ENCODE measurements at places on chromosomes 2 and 18.
A peak's percentile ranks its signal among the peaks of the same experiment; 100 is the strongest.

DNA sequence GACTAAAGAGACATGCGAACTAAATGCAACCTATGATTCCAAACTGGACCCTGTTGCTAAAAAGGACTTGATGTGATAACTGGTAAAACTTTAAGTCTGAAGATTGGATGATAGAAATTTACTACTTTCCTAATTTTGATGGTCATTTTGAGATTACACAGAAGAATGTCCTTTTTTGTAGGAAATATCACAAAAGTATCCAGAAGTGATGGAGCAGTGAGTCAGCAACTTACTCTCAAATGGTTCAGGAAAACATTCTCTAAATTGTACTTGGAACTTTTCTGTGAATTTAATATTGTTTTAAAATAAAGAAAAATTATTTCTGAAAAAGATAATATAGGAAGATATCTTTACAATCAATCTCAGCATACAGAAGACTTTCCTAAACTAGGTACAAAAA lies 19.9 kb downstream of the MBOAT2 start:
- no peak for DNase-seq

DNA sequence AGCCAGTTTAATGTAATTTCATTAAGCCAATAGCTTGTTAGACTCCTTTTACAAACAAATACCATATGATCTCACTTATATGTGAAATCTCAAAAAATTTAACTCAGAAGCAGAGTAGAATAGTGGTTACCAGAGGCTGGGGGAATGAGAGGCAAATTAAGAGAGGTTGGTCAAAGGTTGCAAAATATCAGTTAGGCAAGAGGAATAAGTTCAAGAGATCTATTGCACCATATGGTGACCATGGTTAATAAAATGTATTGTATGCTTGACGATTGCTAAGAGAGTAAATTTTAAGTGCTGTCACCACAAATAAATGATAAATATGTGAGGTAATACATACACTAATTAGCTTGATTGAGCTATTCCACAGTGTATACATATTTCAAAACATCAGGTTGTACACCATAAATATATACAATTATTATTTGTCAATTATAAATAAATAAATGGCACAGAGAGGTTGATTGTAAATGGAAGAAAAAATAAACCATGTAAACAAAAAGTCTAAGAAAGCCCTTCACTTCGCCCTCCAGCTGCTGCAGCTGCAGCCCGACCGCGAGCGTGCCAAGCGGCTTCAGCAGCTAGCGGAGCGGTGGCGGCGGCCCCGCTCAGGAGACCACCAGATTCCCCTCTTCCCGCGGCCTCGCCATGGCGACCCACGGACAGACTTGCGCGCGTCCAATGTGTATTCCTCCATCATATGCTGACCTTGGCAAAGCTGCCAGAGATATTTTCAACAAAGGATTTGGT lies 23.0 kb upstream of the ACTR2 start:
- peak; percentile 60 for DNase-seq

DNA sequence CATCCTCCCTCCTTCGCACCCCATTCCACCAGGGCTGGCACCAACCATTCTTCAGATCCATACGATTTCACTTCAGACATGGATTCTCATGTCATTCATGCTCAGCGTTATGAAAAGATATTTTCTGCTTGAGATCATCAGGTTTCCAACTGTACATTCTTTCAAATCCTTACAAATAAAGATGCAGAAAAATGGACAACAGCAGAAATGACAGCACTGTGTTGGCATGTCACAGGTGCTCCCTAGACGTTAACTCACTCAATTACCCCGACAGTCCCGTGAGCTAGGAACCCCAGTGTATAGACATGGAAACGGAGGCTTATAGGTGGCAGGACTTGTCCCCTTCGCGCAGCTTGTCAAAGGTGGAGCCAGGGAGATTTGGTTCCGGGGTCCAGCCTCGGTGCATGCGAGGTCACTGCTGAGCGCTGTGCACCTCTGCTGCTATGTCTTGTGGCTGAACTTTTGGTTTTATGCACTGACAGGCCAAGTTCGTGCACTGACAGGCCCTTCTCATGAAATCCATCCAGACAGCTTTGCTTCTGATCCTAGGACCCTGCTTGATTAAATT lies 17.7 kb downstream of the FHL2 start:
- no peak for DNase-seq

GRCh38 chr2:9627310-9627709 lies 3.5 kb downstream of the YWHAQ start:
- DNase-seq: peak; percentile 49

DNA sequence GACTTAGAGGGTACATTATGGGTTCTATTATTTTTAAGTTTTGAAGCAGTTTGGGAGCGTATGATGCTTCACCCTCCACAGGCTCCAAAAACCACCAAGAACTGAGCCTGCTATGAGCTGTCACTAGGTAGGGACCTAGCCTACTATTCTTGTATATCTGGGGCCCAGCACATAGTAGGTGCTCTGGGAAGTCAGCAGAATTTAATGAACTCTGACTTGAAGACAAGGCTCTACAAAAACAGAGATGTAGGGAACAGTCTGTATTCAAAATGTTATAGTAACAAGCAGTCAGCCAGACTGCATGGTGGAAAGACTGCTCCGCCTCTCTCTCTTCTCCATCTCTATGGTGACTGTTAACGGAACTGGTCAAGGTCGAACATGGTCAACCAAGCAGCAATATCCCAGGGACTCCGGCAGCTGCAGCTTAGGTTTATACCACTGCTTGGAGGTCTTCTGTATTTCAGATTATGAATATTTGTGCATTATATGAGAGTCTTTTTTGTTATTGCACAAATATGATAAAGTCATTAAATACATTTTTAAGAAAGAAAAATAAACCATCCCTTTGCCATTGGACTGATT lies 22.2 kb upstream of the YWHAQ start:
- DNase-seq: no peak

GRCh38 chr2:88210132-88211002 lies 40.2 kb downstream of the THNSL2 start:
- no peak for DNase-seq

- DNase-seq: no peak
Measured at GRCh38 chr2:222399038-222399783, 25.1 kb upstream of the SGPP2 start.

- DNase-seq: no peak
Measured at GRCh38 chr18:251572-251971, 16.3 kb downstream of the THOC1 start.

GRCh38 chr2:219171231-219171651 lies 1.4 kb upstream of the SLC23A3 start:
- peak; percentile 39 for DNase-seq

DNA sequence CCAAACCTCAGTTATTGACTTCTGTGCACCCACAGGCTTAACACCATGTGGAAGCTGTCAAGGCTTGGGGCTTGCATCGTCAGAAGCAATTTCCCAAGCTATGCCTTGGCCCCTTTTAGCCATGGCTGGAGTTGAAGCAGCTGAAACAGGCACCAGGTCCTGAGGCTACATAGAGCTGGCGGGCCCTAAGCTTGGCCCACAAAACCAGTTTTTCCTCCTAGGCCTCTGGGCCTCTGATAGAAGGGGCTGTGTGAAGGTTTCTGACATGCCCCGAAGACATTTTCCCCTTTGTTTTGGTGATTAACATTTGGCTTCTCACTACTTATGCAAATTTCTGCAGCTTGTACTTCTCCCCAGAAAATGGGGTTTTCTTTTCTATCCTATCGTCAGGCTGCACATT lies 9.1 kb upstream of the TMX3 start:
- no peak for DNase-seq

GRCh38 chr18:8562070-8562469 lies 47.2 kb upstream of the RAB12 start:
- DNase-seq: no peak

DNA sequence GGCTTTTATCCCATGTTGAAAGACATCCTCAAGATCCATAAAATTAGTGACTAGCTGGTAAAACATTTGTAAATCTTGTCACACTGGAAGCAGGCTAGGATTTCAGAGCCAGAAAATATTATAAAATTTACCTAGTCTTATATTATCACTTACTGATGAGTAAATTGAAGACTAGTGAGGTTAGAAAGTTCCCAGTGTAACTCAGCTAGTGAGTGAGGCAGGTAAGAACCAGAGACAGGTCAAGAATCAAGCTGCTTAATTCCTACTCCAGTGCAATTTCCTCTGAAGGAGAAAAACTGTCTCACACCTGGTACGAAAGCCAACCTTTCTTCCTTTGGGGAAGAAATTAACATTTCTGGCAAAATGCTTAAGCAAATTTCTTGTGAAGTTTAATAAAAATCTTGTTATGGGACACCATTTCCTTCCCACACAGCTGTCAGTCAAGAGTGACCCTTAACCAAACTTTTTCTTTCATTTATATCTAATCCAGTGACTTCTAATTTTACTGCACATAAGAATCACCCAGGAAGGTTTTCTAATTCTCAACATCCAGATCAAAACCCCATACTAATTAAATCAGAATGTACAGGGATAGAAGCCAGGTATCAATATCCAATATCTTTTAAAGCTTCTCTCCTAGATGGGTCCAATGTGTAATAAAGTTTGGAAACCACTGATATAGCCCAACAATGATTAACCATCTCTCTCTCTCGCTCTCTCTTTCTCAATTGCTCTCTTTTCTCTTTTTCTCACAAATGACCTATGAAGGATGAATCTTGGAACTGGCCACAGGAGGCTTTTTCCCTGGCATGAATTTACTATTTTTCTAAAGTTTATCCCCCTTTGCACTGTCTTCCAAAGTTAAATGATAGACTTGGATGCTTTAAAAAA lies 264.3 kb upstream of the SLC39A10 start:
- DNase-seq: no peak

DNA sequence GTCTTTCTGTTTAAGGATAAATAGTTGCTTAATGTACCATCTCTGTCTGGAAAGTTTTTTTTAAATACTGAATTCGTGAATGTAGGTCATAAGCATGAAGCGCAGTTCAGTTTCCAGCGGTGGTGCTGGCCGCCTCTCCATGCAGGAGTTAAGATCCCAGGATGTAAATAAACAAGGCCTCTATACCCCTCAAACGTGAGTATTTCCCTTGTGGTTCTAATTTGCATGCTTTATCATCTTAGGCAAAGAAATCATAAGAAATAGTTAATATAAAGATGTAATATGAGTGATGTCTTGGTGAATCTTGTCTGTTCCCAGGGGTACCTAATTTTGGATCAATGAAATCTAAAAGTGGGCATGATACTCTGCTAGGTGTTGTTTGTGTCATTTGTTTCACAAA lies 1.5 kb downstream of the NDC80 start:
- DNase-seq: no peak

- no peak for DNase-seq
Measured at GRCh38 chr2:37466533-37467222, 122.2 kb downstream of the QPCT start.

GRCh38 chr2:111966241-111966640 lies 67.8 kb downstream of the MERTK start:
- no peak for DNase-seq

- DNase-seq: no peak
Measured at GRCh38 chr2:152449578-152449977, 114.6 kb downstream of the FMNL2 start.

- DNase-seq: no peak
Measured at GRCh38 chr2:44883356-44883755, 58.1 kb upstream of the SIX3 start.

GRCh38 chr2:138071720-138072719 lies 107.7 kb downstream of the HNMT start:
- no peak for DNase-seq

DNA sequence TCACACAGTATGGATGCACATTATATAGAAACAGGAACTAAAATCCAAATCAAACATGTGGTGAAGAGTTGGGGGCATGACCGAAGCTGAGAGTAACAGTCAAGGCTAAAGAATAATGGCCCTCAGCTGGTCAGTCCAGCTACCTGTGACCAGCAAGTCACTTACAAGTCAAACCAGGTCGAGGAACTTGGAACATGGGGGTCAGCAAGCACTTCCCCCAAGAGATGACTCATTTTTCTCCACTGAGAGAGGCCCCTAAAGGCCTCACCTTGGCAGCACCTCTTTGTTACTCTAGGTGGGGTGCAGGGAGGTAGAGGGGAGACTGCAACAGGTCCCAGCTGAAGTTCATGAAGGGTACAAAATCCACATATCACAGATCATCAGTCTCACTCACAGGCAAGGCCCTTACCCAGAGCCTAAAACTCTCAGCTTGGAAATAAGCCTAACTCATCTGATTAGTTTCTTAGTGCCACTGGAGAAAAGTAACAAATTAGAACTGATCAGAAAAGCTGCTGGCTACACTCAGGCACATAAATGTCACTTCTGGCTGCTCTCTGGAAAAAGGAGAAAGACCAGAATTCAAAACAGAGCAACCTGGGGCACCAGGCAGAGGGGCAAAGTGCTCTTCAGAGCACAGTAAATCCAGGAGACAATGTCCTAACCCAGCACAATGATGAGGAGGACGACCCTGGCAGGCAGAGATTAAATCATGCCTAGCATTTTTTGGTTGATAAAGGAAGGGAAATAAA lies 4.0 kb downstream of the SDC1 start:
- no peak for DNase-seq

DNA sequence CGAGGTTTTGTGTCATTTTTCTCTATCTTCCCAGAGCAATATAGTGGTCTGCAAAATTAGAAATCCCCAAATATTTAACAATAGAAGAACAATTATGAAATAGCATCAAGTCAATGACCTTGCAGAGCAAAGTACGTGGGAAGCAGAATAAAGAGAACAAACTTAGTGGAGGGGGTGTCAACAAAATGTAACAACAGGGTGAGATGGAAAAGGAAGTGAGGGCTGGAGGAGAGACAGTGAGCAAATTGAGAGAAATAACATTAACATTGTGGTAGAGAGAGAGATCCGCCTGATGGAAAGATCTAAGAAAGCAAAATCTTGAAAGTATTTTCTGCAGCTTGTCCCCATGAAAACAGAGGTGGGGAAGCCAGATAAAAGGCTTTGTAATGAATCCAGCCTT lies 23.4 kb downstream of the ARHGAP15 start:
- peak; percentile 79 for DNase-seq

GRCh38 chr2:47269316-47270232 lies 114.5 kb upstream of the STPG4 start:
- peak; percentile 70 for DNase-seq

GRCh38 chr2:28976584-28976983 lies 4.5 kb upstream of the TOGARAM2 start:
- DNase-seq: no peak

- DNase-seq: no peak
Measured at GRCh38 chr2:65416945-65417344, 15.5 kb downstream of the SPRED2 start.

- DNase-seq: no peak
Measured at GRCh38 chr2:164600763-164601162, 20.5 kb downstream of the GRB14 start.

GRCh38 chr2:42844366-42844765 lies 52.0 kb upstream of the HAAO start:
- no peak for DNase-seq
